ENCODE measurements at places on chromosomes 4 and X.

GRCh38 chr4:176357359-176358082 lies 37.8 kb downstream of the SPCS3 start:
- DNase-seq: no peak

GRCh38 chr4:8010618-8011017 lies 71.0 kb upstream of the AFAP1 start:
- no peak for DNase-seq

DNA sequence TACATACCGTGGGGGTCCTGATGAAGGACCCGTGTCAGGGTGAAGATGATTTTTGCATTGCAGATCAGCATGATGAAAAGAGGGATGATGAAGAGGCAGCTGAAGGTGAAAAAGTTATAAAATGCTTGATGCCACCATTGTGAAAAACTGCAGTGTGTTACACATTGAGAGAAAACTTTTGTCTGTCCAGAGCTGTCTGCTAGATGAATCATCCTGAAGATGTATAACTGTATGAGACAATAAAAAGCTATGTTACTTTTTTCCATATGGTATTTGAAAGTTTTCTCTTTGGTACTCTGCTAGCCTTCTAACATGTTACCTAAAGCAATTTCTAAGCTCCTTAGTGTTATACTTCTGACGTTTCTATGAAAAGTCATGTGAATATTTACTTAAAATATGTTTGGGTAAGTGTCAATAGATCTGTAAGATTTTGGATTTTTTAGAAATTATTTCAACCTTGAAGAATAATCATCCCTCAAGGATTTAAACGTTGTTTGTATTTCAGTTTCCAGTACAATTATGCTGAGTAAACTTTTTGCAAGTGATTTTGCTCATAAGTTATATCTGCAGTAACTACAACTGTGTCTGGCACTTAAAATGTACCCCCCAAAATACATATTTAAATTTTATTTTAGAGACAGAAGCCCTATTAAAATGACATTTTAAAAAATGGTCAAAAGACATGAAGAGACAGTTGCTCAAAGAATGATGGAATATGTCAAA lies 9.5 kb downstream of the GNRHR start:
- no peak for DNase-seq

- peak; percentile 36 for DNase-seq
Measured at GRCh38 chr4:88522702-88523324, 763 bp downstream of the PYURF start.

- no peak for DNase-seq
Measured at GRCh38 chr4:186942758-186943377, 219.2 kb upstream of the FAT1 start.

DNA sequence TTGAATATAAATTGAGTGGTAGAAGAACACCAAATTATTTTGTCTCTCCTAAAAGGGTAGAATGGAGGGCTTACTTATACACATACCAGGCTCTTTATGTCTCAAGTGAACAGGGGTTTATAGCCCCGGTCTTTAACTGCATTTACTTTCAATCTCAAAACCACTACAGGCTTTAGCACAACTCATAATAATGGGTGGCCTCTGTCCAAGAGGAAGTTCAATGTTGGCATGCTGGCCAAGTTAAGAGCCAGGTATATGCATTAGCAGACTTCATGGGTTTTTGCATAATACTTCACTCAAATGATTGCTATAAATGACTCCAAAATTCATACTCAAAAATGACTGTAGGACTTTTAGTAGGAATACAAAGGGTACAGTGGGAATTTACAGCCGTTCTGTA lies 118.5 kb upstream of the OTUD4 start:
- DNase-seq: no peak

- DNase-seq: no peak
Measured at GRCh38 chr4:107897823-107898222, 33.5 kb upstream of the CYP2U1 start.

GRCh38 chrX:79330022-79330421 lies 37.1 kb downstream of the ITM2A start:
- DNase-seq: no peak

DNA sequence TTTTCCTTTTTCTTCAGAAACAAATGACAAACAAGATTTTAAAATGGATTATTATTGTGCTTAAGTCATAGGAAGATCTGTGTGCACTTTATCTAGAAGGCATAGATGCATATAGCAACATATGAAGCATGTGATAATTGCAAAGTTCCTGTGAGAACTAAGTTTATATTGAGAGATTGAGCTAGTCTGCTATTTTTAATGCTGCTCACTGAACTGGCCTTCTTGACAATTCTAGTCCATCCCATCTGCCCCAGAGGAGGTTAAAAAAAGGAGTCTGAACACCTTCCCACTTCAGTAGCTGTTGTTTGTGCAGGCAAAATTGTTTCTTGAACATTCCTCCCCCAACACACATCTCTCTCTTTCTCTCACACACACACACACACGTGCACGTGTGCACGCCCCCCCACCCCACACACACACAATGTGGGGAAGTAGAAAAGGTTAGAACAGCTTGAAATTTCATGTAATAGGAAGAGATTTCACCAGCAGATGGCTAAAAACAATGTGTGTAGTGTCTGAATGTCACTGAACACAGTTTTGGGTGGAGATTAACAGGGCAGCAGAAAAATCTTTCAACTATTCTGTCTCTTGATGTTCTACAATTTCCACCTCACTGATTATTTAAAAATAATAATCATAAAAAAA lies 108.0 kb downstream of the GPM6A start:
- no peak for DNase-seq
